Activated naive CD8-positive, alpha-beta T cell treated with anti-CD3 and anti-CD28 coated beads for 36 hours (primary cell): ENCODE measurements at places on chromosomes 16 and 17.

DNA sequence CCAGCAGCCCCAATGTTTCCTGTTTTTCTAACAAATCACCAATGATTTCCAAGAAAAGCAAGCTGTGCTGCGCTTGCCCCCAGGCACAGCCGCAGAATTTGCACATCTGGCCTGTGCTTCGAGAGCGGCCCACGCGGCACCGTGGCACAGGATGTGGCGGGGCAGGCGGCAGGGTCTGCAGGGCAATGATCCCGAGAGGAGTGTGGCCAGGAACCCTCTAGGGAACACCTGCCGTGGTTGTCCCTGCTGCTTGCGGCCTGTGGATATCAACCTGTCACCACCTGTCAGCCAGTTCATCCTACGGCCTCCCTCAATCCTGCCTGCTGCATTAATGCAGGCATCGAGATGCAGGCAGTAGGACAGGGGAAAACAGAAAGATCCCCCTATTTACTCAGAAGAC, 24.0 kb downstream of the PIK3R5 start:
- peak; percentile 80 for DNase-seq

DNA sequence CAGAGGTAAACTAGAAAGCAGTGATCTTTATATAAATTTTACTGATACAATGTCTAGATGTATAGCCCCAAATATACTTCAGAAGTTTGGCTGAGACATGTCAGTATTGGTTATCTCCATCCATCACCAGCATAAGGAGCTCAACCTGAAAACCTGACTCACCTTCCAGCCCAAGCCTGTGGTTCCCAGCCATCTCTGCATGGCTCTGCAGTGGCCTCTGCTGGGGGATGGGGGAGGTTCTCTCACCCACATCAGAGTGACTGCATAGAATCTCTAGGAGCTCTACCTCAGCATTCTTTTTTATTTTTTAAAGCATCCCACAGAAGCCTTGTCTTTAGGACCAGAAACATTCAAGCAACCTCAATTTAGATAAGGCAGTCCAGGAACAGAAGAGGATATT, 27.3 kb downstream of the USP7 start:
- DNase-seq, result peak; percentile 79

GRCh38 chr17:80316431-80316830, 55.8 kb downstream of the RNF213 start:
- DNase-seq, result no peak

GRCh38 chr17:65072660-65073071, 16.1 kb upstream of the GNA13 start:
- no peak for DNase-seq

DNA sequence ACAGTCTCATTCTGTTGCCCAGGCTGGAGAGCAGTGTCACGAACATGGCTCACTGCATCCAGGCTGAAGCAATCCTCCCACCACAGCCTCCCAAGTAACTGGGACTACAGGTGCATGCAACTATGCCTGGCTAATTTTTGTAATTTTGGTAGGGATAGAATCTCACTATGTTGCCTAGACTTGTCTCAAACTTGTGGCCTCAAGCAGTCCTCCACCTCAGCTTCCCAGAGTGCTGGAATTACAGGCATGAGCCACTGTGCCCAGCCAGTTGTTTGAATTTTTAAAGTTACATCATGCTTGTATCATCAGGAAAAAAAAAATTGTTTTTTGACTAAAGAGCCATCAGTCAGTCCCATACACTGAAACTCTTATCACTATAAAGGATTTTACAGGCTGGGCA, 17.1 kb upstream of the VPS4A start:
- DNase-seq, result no peak
